ENCODE measurements at places on chromosomes 1 and 21. TPM values are rescaled to one million over a fixed set of nuclear protein-coding genes. Genes with fewer than 3 reads are reported as not detected.

The TRNP1 gene
- 15.0 TPM for total RNA-seq

The ECM1 gene
- 57.6 TPM for total RNA-seq

The SHISAL2A gene
- 0.88 TPM for total RNA-seq

The NUDT17 gene
- 2.7 TPM for total RNA-seq

The NPL gene
- 16.1 TPM for total RNA-seq

The CENPF gene
- total RNA-seq = 0.97 TPM

The ACTN2 gene
- total RNA-seq = 40.5 TPM

GRCh38 chr1:157363660-157364140 lies 188.6 kb downstream of the FCRL5 start:
- H3K4me3 ChIP-seq = no peak overlapping the region
- H3K27me3 ChIP-seq = no peaks in the 10 kb centered on the region
- no peak overlapping the region for H3K27ac ChIP-seq
- DNase-seq = no peak
- no peaks in the 10 kb centered on the region for H3K4me1 ChIP-seq

- no peaks in the 10 kb centered on the region for H3K36me3 ChIP-seq
- H3K27me3 ChIP-seq = no peaks in the 10 kb centered on the region
- no peaks in the 10 kb centered on the region for H3K4me1 ChIP-seq
Observed at GRCh38 chr1:207040181-207040533, 7.6 kb upstream of the C1orf116 start.

DNA sequence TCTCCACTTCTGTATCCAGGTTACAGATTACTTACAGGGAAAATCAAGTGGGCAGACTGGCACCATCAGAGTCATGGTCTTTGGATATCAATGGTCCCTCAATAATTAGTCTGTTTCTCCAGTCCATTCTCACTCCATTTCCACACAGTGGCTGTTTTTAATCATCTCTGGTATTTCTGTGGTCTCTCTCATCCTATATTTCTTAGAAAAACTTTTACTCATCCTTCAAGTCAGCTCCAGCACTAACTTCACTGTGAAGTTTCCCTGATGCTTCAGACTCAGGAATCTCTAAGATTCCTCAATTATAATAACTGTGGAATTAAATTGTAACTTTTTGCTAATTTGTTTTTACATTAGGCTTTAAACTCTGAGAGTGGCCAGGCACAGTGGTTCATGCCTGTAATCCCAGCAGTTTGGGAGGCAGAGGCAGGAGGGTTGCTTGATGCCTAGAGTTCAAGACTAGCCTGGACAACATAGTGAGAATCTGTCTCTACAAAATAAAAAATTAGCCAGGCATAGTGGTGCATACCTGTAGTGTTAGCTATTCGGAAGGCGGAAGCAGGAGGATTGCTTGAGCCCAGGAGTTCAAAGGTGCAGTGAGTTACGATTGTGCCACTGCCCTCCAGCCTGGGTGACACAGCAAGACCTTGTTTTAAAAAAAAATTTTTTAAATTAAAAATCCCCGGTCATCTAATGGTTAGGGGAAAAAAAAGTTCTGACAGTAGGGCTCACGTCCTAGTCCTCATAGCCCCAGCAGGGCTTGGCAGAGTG lies 10.6 kb downstream of the CD160 start:
- H3K27ac ChIP-seq = no peak overlapping the region
- no peak for DNase-seq
- H3K4me3 ChIP-seq = no peak overlapping the region

DNA sequence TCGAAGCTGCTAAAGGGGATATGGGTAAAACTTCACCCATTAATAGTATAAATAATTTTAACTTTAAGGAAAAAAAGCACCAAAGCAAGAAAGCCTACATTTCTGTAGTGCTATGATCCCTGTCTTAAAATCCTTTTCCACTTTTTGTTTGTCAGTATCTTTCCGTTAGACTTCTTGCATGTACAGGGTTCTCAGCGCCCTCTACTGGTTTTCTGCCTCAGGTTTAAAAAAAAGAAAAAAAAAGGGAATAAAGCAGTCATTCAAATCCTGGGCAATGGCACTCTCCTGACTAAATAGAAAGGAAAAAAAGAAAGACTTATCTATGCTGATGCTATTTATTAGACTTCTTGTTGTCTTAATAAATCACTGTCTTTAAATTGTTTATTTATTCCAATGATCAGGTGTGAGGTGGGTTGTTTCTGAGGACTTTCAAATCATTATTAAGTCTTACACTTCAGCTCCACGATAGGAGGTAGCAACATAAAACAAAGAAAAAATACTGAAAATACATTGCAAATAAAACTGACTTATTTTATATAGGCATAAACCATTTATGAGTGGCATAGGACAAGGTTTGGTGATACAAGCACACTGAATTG lies 475.4 kb upstream of the NR5A2 start:
- no peak for DNase-seq
- H3K27me3 ChIP-seq = no peaks in the 10 kb centered on the region
- no peak overlapping the region for H3K4me3 ChIP-seq
- no peak overlapping the region for H3K27ac ChIP-seq

- peaks cover 7% of the 10 kb centered on the region for H3K4me1 ChIP-seq
- DNase-seq = no peak
- H3K27me3 ChIP-seq = no peaks in the 10 kb centered on the region
- no peak overlapping the region for H3K4me3 ChIP-seq
Observed at GRCh38 chr21:29318354-29318753, 19.6 kb downstream of the BACH1 start.

DNA sequence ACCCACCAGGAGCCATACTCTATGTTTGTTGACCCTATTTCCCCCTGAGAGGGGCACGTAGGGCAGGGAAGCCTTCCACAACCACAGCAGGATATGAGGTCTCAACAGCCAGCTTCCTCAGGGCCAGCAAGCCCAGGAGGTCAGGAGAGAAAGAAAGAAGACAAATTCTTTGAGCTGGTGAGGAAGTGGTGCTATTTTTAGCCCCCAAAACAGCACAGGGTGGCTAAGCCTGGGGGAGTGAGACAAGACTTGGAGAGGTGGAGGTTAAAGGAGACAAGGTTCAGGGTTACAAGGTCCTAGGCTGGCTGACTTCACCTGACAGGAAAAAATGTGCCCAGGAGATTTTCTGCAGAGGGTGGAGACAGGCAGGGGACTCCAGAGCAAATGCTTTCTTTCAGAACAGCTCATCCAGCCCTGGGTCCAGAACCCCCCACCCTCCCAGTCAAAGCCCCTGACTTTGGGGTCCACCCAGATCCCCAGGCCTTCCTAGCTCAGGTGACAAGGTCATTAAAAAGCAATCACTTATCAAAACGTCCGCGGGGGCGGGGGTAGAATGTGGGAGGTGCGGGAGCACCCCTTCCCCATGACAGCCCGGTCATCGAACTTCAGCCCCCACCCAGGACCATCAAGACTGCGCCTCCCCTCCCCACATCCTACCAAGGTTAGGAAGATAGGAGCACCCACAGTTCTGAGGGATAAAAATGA lies 1.3 kb downstream of the SV2A start:
- H3K27me3 ChIP-seq = no peaks in the 10 kb centered on the region
- no peaks in the 10 kb centered on the region for H3K4me1 ChIP-seq
- H3K4me3 ChIP-seq = peak overlapping the region; percentile 93
- H3K36me3 ChIP-seq = no peaks in the 10 kb centered on the region
- peak overlapping the region; percentile 64 for H3K27ac ChIP-seq

- no peak overlapping the region for H3K4me3 ChIP-seq
- no peak for DNase-seq
- H3K4me1 ChIP-seq = no peaks in the 10 kb centered on the region
- no peaks in the 10 kb centered on the region for H3K27me3 ChIP-seq
- H3K27ac ChIP-seq = no peak overlapping the region
- H3K36me3 ChIP-seq = no peaks in the 10 kb centered on the region
Observed at GRCh38 chr1:145720556-145720877, 1.2 kb downstream of the CD160 start.

GRCh38 chr1:54610048-54610447 lies 13.3 kb downstream of the FAM151A start:
- no peaks in the 10 kb centered on the region for H3K4me1 ChIP-seq
- H3K4me3 ChIP-seq = no peak overlapping the region
- peaks cover 4% of the 10 kb centered on the region for H3K36me3 ChIP-seq
- no peaks in the 10 kb centered on the region for H3K27me3 ChIP-seq
- no peak for DNase-seq

DNA sequence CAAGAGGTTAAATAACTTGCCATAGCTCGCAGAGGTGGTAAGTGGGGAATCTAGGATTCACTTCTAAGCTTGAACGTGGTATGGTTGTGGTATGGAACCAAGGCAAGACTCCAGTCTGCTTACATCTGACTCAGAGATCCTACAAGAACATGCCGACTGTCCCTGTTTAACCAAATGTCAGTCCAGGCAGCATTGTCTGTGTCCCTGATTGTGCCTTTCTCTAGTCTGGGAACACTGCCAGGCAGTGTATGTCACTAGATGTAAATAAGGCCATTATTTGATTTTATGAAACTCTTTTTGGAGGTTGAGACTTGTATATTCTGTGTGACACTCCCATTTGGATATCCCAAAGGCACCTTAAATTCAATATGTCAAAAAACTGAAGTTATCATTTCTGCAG lies 96.0 kb downstream of the NOS1AP start:
- no peaks in the 10 kb centered on the region for H3K27me3 ChIP-seq
- no peak for DNase-seq
- H3K4me3 ChIP-seq = no peak overlapping the region
- no peaks in the 10 kb centered on the region for H3K4me1 ChIP-seq
- no peak overlapping the region for H3K27ac ChIP-seq
- no peaks in the 10 kb centered on the region for H3K36me3 ChIP-seq

DNA sequence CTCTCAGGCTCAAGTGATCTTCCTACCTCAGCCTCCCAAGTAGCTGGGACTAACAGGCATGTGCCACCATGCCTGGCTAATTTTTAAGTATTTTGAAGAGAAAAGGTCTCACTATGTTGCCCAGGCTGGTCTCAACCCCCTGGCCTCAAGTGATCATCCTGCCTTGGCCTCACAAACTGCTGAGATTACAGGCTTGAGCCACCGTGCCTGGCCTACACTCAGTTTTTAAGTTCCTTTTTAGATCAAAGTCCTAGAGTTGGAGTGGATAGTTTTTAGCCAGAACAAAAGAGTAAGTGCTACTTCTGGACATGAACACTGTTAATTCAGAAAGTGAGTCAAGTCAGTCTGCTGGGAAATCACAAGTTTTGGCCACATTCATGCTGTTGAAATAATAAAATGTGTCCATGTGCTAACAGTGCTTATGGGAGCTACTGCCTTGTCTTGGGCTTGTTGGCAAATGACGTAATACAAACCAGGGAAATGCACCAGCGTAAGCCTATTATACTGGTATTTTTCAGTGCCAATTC lies 84.2 kb downstream of the NDUFS5 start:
- H3K36me3 ChIP-seq = no peaks in the 10 kb centered on the region
- H3K27me3 ChIP-seq = no peaks in the 10 kb centered on the region
- peak overlapping the region; percentile 73 for H3K27ac ChIP-seq

GRCh38 chr1:109740615-109741373 lies at the start of gene GSTM3:
GSTM3 (minus strand) TSS chr1:109741038; CDS start chr1:109740287, 751 bp downstream.
- peaks cover 2% of the 10 kb centered on the region for H3K36me3 ChIP-seq
- H3K27me3 ChIP-seq = no peaks in the 10 kb centered on the region
- H3K27ac ChIP-seq = no peak within 1 kb of the TSS
- H3K4me1 ChIP-seq = no peaks in the 10 kb centered on the region
- DNase-seq = no peak
- peak within 1 kb of the TSS; percentile 48 for H3K4me3 ChIP-seq

DNA sequence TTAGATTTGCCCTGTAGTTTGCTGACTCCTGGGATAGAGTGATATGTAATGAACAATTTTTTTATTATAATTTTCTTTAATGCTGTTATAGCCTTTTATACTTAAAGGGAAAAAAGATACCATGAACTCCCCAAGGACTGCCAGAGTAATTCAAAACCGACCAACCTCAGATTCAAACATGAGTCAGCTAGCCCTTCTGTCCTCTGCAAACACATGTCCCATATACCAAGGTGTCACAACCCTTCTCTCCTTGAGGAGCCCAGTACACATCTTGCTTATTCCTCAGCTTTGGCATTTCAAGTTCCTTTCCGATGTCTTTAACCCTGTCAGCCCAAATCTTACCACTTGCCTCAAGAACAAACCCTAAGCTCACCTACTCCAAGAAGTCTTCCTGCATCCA lies 184.9 kb downstream of the KCNH1 start:
- H3K27ac ChIP-seq = no peak overlapping the region
- no peaks in the 10 kb centered on the region for H3K36me3 ChIP-seq
- no peak for DNase-seq
- H3K27me3 ChIP-seq = no peaks in the 10 kb centered on the region
- H3K4me3 ChIP-seq = no peak overlapping the region

DNA sequence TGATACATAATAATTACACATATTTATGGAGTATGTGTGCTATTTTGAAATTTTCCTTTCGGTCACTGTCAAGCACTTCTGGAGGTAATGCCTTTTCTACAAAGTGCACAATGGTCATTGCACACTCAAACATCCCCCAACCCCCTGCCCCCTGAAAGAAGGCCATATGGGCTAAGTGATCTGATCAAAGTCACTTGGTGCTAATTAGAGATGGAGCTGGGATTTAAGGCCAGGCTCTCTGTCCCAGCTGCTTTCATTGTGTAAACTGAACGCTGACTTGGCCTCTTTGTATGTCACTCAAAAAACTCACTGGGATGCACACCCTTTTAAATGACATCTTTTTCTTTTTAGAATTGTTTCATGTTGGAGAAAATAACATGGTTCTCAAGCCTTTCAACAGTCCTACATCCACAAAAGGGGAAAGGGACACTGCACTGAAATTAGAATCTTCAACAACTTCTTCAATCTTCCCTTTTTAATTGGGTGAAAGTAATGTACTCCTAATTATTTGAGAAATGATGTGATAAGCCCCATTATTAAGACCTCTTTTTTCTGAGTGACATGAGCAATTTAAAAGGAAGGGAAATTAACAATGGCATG lies 149.2 kb downstream of the ST6GALNAC5 start:
- H3K27me3 ChIP-seq = no peaks in the 10 kb centered on the region
- H3K36me3 ChIP-seq = no peaks in the 10 kb centered on the region
- DNase-seq = no peak
- no peak overlapping the region for H3K4me3 ChIP-seq

DNA sequence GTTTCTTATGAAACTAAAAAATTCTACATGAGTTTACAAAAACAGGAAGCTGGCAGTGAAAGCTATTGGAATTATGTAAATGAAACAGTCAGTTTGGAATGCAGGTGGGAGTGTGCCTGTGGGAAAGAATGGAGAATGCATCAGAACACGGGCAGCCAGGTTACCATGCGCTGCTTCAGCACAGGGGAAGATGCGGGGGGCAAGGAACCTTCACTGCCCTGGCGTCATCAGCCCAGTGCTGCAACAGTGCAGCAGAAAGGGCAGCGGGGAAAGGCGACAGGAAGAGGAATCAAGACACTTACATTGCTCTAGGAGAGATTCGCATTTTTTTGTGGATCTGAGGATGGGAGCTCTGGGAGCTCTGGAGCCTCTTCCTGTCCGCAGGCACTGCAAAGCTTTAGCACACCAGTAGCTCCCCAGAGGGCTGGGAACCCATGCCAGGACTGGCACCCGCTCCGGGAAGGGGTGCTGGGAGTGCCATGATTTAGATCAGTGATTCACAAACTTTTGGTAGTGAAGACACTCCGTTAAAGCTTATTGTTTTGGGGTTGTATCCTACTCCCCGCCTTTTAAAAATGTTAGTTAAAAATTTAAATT lies 64.1 kb upstream of the WDR26 start:
- peak; percentile 64 for DNase-seq
- no peak overlapping the region for H3K4me3 ChIP-seq
- no peaks in the 10 kb centered on the region for H3K36me3 ChIP-seq

All from aorta (tissue), 5 donors.